ENCODE measurements at places on chromosomes 1 and 21.

- no peak for DNase-seq
Measured at GRCh38 chr1:39652554-39652953, 13.1 kb upstream of the HEYL start.

- no peak for DNase-seq
Measured at GRCh38 chr1:12158357-12159092, 8.3 kb upstream of the TNFRSF1B start.

DNA sequence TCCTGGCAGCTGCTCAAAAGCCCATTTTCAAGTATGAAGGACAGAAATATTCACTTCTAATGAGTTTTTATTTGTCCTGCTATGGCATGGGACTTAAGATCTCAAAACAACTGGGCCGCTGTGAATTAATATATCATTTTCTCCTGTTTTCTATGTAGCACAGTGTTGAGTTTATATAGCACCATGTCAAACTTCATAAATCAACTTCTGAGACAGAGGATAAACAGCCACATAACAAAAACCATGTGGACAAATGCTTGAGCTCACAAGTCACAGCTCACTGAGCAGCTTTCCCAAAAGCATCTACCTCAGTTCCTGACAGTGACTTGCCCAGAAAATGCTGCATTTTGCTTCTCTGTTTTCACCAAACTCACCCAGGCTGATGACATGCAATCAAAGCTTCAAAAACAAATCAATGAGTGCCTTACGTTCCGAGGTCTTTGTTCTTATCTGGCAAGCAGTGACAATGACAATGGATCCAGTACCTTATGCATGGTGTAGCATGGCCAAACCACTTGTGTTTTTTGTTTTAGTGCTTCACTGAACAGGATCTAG lies 722.6 kb downstream of the LRRIQ3 start:
- no peak for DNase-seq

DNA sequence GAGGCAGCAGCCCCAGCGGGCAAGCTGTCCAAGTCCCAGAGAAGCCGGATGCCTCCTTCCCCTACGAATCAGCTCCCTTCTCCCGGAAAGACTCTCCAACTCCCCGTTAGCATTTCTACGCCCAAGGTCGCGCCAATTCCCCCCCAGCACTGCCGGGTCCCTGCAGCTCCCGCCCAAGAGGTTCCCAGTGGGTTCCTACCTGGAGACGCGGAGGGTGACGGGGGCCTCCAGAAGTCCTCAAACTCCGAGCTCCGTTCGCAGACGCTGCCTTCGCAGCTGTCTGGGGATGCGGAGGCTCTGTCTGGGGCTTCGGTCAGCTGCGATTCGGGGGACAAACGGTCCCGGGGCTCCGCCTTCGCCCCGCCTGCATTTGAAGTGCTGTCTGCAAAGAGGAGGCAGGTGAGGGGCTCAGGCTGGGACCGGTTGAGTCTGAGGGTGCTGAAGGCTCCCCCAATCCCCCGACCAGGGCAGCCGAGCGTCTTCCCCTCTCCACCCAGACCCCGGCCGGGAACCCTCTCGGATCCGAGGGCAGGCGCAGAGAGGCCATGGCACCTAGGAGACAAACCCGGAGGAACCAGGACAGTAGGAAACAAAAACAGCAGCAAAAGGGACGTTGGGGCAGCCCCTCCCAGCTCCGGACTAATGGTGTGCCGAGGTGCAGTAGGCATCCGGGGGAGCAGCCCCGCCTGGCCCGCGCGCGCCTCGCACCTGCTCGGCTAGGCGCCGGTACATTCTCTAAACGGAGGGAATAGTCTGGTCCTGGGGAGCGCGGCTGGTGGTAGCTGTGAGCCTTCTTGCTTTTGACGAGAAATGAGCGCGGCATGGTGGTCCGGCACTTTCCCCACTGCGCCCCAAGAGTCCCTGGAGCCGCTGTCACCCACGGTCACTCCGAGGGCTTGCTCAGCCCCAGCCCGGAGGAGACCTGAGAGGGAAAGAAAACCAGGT lies 3.8 kb downstream of the GFI1 start:
- peak; percentile 43 for DNase-seq

GRCh38 chr1:236065509-236066005 lies 667 bp upstream of the NID1 start:
- no peak for DNase-seq
